Activated naive CD8-positive, alpha-beta T cell treated with anti-CD3 and anti-CD28 coated beads for 36 hours (primary cell): ENCODE measurements at places on chromosomes 3 and 15. TPM values are rescaled to one million over a fixed set of nuclear protein-coding genes. Genes with fewer than 3 reads are reported as not detected.

DNA sequence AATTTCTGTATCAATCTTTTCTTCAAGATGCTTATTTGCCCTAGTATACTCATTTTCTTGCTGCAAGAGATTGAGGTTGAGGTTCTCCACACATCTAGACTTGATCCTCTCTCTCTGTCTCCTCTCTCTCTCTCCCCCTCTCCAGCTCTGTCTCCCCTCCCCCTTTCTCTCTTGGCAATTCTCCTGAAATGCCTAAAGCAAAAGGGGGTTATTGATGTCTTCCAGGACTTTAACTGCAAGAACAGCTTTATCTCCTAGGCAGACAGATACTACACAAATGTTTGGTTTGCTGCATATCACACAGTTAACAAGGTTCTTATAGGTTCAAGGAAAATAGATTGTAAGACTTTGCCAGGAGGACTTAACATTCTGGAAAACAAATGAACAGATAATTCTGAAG is 52.1 kb downstream of the TMEM212 start:
- H3K4me1 ChIP-seq, result peaks cover 8% of the 10 kb centered on the region
- peaks cover 27% of the 10 kb centered on the region for H3K27me3 ChIP-seq
- no peaks in the 10 kb centered on the region for H3K36me3 ChIP-seq
- H3K27ac ChIP-seq, result no peak overlapping the region
- DNase-seq, result no peak
- H3K4me3 ChIP-seq, result no peak overlapping the region

DNA sequence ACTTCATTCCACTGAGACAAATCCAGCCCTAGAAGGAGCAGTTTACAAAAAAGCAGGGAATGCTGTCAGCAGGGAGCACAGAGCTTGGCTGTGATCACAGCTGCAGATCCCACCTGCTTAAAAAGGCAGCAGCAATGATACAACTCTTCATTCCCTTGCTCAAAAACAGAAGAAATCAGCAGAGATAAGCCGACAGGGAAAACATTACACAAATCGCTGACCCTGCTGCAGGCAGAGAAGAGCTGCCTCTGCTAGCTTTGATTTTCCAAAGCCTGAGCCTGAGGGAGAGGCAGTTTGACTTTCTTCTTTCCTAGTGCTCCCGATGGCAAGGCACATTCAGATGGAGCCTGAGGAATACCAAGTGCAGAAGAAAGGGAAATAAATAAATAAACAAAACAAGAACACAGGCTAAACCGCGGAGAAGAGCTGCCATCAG is 80.2 kb downstream of the SHQ1 start:
- DNase-seq, result no peak
- H3K27ac ChIP-seq, result no peak overlapping the region
- H3K36me3 ChIP-seq, result peaks cover 32% of the 10 kb centered on the region
- H3K4me3 ChIP-seq, result no peak overlapping the region
- peaks cover 11% of the 10 kb centered on the region for H3K4me1 ChIP-seq
- H3K27me3 ChIP-seq, result no peaks in the 10 kb centered on the region

DNA sequence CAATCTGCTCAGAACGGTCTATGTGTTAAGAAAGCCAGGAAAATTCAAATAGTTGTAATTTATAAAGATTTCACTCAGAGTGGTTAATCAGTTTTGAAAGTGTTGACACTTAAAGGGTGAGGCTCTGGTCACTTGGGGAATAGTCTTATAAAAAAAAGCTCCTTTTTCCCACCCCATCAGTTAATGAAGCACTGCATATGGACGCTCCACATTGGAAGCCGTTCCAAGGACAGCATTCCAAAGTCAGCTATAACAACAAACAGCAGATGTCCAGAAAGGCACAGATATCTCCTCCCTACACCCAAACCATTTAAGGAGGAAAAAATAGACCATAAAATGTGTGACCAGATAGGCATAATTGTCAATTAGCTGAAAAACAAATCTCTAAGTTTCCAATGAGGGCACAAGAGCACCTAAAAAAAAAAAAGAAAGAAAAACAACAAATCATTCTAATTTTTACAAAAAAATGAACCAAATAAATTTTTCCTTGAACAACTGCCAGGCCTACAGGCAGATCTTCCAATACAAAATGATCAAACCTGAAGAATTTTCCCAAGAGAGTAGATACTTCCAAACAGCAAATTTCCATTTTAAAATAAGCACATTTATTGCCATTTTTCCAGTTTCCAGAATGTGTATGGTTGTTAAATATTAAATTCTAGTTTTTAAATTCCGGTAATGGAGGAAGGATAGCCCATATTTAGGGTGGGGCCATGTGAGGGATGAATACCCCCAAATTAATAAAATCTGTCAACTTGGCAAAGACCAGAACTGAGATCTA is 198.3 kb downstream of the ERC2 start:
- DNase-seq, result no peak
- peaks cover 13% of the 10 kb centered on the region for H3K27me3 ChIP-seq
- H3K4me1 ChIP-seq, result no peaks in the 10 kb centered on the region
- no peaks in the 10 kb centered on the region for H3K36me3 ChIP-seq

GRCh38 chr3:59695860-59696259 is 646.0 kb upstream of the CFAP20DC start:
- no peaks in the 10 kb centered on the region for H3K4me1 ChIP-seq
- H3K27ac ChIP-seq, result no peak overlapping the region
- DNase-seq, result no peak
- H3K27me3 ChIP-seq, result no peaks in the 10 kb centered on the region

- H3K27ac ChIP-seq, result no peak overlapping the region
- no peak for DNase-seq
- H3K36me3 ChIP-seq, result peaks cover 44% of the 10 kb centered on the region
- no peaks in the 10 kb centered on the region for H3K27me3 ChIP-seq
These were observed 6.8 kb downstream of the FYCO1 start for GRCh38 chr3:45988804-45989203.

GRCh38 chr3:104359546-104359945 is 1007.2 kb upstream of the ALCAM start:
- no peak for DNase-seq
- no peaks in the 10 kb centered on the region for H3K27me3 ChIP-seq
- no peaks in the 10 kb centered on the region for H3K4me1 ChIP-seq

GRCh38 chr3:117407317-117407716 is 697.7 kb downstream of the TUSC7 start:
- no peaks in the 10 kb centered on the region for H3K4me1 ChIP-seq
- no peak for DNase-seq
- H3K36me3 ChIP-seq, result no peaks in the 10 kb centered on the region
- H3K4me3 ChIP-seq, result no peak overlapping the region
- no peaks in the 10 kb centered on the region for H3K27me3 ChIP-seq

DNA sequence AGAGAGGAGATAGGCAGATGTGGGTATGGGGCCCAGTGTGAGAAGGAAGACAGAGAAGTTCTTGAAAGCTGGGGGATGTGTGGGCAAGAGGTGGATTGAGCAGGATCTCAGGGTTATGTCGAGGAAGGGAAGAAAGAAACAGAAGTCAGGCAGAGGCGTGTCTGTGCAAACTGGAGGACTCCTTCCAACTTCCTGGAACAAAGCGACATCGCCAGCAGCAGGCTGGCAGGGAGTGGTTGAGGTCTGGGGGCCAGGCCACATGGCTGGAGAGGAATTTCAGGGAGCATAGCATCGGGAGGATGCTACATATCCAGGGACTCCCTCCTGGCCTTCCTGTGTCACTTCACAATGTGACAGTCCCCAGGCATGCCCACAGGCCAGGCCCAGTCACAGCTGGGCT is 42.9 kb upstream of the MYZAP start:
- H3K4me3 ChIP-seq, result no peak overlapping the region
- no peaks in the 10 kb centered on the region for H3K4me1 ChIP-seq
- no peaks in the 10 kb centered on the region for H3K36me3 ChIP-seq
- H3K27me3 ChIP-seq, result peaks cover 9% of the 10 kb centered on the region
- DNase-seq, result no peak

GRCh38 chr3:27384191-27384590 is 15.0 kb upstream of the NEK10 start:
- no peak for DNase-seq
- no peaks in the 10 kb centered on the region for H3K27me3 ChIP-seq
- H3K4me3 ChIP-seq, result no peak overlapping the region
- H3K4me1 ChIP-seq, result no peaks in the 10 kb centered on the region
- H3K36me3 ChIP-seq, result peaks cover 16% of the 10 kb centered on the region

GRCh38 chr15:80452166-80452565 is 48.0 kb downstream of the ARNT2 start:
- H3K27ac ChIP-seq, result no peak overlapping the region
- no peaks in the 10 kb centered on the region for H3K36me3 ChIP-seq
- peaks cover 2% of the 10 kb centered on the region for H3K4me1 ChIP-seq

DNA sequence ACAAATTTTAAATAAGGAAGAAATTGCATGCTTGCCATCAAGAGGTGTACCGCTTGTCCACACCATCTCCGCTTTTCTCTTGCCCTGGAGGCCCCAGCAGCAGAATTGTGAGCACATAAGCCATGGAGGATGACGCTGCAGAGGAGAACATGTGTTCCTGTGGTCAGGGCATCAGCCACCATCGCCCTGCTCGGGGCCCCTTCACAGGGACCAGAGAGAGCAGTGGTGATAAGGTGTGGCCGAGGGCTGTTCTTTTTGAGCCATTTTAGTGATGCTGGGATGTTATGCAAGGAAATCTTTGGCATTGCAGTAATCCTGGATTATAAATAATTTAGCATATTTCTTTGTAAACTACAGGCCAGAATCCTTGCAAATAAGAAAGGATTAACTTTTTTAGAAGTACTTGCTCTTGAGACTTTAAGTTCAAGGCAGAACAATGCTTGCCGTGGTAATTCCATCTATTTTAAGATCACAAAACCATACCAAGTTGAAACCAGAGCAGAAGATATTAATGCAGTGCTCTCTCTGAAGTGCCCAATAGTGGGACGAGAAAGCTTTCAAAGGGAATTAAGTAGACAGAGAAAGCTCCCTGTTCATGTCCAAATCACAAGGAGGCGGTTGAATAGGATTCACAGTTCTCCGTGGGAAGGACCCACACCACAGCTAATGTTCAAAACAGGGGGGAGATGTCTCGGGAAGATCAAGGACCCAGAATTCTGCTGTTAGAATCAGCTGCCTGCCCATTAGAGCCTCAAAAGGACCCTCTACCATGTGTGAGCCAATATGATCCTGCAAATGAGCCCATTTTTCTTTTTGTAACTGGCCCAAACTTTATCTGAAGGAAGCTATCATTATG is 338.5 kb downstream of the RORA start:
- H3K36me3 ChIP-seq, result no peaks in the 10 kb centered on the region
- H3K27me3 ChIP-seq, result no peaks in the 10 kb centered on the region
- no peak for DNase-seq
- H3K4me3 ChIP-seq, result no peak overlapping the region
- no peak overlapping the region for H3K27ac ChIP-seq

DNA sequence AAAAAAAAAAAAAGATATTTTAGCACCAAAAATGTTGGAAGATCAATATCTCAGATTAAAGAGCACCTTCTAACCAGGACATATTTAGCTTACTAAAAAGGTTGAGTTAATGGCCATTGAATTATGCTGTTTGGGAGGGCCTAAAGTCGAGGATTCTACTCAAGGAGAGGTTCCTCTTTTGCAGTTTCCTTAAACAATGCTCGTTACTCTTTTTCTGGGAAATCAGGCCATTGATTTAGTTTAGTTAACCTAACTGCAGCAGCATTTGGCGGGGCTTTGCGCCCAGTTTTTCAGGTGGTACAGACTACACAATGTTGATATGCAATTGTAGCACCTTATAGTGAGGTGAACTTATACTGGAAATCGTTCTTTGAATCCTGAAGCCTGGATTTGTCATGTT is 6.8 kb downstream of the ABHD2 start:
- H3K27me3 ChIP-seq, result no peaks in the 10 kb centered on the region
- H3K4me1 ChIP-seq, result peaks cover 35% of the 10 kb centered on the region
- no peak overlapping the region for H3K4me3 ChIP-seq
- H3K27ac ChIP-seq, result no peak overlapping the region
- peaks cover 15% of the 10 kb centered on the region for H3K36me3 ChIP-seq
- DNase-seq, result no peak

GRCh38 chr3:78161736-78162135 is 1121.8 kb downstream of the ROBO2 start:
- no peak overlapping the region for H3K27ac ChIP-seq
- DNase-seq, result no peak
- H3K27me3 ChIP-seq, result no peaks in the 10 kb centered on the region
- H3K4me1 ChIP-seq, result no peaks in the 10 kb centered on the region
- H3K4me3 ChIP-seq, result no peak overlapping the region

DNA sequence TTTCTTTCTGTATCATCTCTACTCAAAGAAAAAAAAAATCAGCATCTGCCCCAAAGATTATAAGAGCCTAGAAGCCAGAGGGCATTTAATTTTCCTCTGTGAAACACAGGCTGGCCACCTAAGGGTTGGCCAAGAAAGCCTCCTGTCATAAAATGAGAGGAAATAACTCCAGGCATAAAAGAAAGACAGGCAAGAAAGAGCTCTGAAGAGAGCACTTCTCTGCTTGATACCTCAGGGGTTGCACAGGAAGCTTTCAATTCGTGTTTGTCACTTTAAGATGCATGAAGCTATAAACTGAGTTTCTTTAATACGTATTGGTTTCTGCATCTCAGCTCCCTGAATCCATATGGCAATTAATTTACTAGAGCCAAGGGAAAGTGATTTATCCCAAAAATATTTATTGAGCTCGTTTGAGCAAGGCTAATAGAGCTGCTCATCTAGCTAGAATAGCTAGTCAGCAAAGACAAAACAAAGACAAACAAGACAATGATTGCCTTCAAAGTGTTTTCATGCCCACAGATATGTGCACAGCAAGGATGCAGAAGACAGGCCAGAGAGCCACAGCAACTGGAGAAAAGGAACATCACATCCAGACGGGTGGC is 35.5 kb downstream of the ATP8B4 start:
- peaks cover 6% of the 10 kb centered on the region for H3K27me3 ChIP-seq
- DNase-seq, result no peak
- no peaks in the 10 kb centered on the region for H3K36me3 ChIP-seq
- H3K27ac ChIP-seq, result no peak overlapping the region

- H3K27ac ChIP-seq, result no peak overlapping the region
- H3K27me3 ChIP-seq, result peaks cover 30% of the 10 kb centered on the region
- H3K4me3 ChIP-seq, result no peak overlapping the region
- no peaks in the 10 kb centered on the region for H3K36me3 ChIP-seq
These were observed 134.0 kb downstream of the SST start for GRCh38 chr3:187536185-187536584.

GRCh38 chr3:42119561-42120355 is 28.6 kb downstream of the TRAK1 start:
- no peak for DNase-seq
- H3K4me1 ChIP-seq, result peaks cover 22% of the 10 kb centered on the region
- H3K36me3 ChIP-seq, result peaks cover 2% of the 10 kb centered on the region
- H3K27me3 ChIP-seq, result no peaks in the 10 kb centered on the region

- H3K27me3 ChIP-seq, result no peaks in the 10 kb centered on the region
- DNase-seq, result no peak
- no peak overlapping the region for H3K4me3 ChIP-seq
These were observed 25.5 kb upstream of the SPTBN5 start for GRCh38 chr15:41919201-41919820.

Gene SPESP1
- total RNA-seq, result 1.1 TPM

Gene INSYN1
- total RNA-seq, result not detected

Gene IQCF5
- not detected for total RNA-seq

Gene PPIP5K1
- 32.8 TPM for total RNA-seq

Gene CRYGS
- total RNA-seq, result 1.7 TPM

Gene CALML4
- total RNA-seq, result 5.4 TPM

Gene GOLGA6L24
- not detected for total RNA-seq

Gene TMEM115
- total RNA-seq, result 19.0 TPM
